NCI-H226 (cell line): ENCODE measurements at places on chromosomes 3 and 15.

GRCh38 chr3:85780806-85781205, 822.0 kb downstream of the CADM2 start:
- DNase-seq = no peak

- peak; percentile 59 for DNase-seq
These were observed 4.6 kb downstream of the TSC22D2 start for GRCh38 chr3:150412561-150413231.

DNA sequence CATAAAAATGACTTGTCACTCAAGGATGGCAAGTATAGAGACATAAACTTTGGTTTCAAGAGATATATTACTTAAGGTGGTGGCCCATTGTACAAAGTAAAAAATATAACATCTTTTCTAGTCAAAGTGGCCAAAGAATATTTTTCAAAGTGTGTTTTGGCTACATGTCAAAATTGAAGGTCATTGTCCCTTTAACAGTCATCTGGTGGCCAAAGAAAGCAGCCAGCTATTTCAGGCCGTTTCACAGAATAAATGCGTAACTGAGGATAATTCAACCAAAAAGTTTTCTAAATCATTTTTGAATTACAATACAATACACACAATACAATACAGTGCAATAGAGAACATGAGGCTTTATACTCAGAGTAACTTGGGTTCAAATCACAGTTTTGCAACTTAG, 4.2 kb upstream of the CDIN1 start:
- DNase-seq = no peak

DNA sequence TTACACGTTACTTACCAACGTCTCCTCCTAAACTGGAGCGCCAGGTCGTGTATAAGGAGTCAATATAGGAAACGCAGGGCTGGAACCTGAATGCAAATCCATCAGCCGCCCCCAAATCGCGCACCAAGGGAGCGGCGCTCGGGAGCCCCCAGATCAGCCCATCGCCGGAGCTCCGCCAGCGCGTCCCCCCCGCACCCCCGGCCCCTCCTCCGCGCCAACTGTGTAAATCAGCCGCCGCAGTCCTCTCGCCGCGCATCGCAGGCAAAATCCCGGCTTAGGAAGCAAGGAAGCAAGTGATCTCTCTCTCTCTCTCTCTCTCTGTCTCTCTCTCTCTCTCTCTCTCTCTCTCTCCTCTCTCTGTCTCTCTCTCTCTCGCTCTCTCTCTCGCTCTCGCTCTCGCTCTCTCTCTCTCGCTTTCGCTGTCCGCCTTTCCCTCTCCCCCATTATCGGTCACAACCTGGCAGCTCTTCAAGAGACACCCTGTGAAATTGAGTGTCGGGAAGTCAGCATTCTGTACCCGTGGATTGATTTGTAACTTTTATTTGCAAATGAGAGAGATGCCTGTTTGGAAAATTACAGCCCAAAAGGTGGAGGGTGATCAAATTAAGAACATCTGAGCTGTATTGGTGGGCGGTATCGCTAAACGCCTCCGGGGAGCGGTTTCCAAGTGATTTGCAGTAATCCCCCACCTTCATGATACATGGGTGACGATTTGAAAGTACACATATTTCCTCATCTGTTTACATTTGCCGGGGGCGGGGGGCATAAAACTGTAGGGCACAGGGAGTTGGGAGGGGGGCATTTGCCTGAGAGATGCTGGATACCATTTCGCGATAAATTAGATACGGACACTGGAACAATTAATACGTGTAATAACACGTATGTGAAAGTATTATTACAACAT, 645 bp upstream of the SLITRK3 start:
- DNase-seq = no peak

DNA sequence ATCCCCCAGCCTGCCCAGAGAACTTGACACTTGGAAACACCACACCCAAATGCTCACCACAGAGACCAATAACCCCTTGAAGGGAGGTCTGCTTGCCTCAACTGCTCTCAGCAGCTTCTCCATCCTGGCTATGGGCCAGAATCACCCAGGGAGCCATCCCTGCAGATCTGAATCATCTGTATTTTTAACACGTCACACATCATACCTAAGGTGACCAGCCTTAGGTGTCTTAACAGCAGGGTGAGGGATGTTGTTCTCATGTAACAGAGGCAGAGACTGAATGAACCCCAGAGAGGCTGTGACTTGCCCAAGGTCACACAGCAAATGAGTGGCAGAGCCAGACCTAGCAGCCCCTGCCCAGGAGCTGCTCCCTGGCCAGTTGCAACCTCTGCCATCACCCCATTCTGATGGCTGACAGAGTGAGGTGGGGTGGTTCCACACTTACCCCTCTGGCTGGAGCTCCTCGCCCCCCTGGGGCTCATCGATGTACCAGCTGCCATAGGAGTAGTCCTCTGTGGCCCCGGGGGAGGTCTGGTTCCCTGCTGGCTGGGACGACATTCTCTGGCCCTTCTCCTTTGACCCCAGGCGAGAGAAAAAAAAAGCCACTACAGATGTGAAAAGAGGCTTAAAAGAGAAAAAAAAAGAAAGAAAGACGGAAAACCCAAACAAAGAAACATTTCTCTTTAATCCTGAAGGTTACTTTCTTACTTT, 722 bp downstream of the STRA6 start:
- DNase-seq = no peak

GRCh38 chr15:22827125-22827524, 11.3 kb upstream of the NIPA2 start:
- no peak for DNase-seq

- no peak for DNase-seq
These were observed 39.6 kb downstream of the RASGRF1 start for GRCh38 chr15:79051029-79051428.

DNA sequence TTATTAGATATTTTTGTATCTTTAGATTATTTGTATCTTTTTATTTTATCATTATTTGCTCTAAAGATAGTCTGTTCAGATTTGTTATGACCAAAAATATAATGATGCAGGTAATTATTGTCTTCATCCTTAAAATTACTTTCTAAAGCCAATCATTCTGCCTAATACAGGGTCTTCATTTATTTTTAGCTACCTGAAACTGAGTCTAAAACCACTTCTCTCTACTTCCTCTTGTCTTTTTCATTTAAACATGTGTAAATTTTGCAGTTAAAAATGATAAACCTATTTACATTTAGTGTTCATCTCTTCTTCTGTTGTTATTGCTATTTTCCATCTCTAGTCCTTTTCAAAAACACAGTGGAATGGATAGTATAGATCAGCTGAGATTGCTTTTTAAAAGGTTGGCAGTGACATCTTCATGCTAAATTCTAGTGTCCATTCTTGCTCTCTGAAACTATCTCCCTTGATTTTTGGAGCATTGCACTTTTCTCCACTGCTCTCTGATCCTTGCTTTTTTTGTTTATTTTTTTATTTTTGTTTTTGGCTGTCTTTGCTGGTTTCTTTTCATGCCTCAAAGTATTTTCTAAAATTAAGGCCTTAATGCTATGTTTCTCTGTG, 91.8 kb downstream of the UBE2E2 start:
- no peak for DNase-seq

DNA sequence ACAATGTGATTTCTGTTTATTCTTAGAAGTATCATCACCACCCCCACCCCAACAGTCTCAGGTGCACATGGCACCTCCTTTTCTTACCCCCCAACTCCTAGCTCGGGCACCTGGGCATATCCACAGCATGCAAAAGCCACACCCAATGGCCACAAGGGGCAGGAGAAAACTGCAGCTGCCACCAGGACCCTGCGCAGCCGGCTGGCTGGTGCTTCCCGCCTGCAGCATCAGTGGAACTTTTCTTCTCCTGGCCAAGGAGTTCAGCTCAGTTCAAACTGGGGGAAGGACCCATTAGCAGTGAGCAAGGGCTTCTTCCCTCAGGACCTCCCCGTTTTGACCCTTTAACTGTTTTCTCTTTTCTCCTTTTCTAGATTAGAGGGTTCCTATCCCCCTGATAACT, 44.8 kb downstream of the TM4SF18 start:
- DNase-seq = no peak

- DNase-seq = no peak
These were observed 478.7 kb downstream of the MFSD1 start for GRCh38 chr3:159280386-159281191.

GRCh38 chr3:149459491-149460059, 14.9 kb upstream of the TM4SF4 start:
- DNase-seq = peak; percentile 79

DNA sequence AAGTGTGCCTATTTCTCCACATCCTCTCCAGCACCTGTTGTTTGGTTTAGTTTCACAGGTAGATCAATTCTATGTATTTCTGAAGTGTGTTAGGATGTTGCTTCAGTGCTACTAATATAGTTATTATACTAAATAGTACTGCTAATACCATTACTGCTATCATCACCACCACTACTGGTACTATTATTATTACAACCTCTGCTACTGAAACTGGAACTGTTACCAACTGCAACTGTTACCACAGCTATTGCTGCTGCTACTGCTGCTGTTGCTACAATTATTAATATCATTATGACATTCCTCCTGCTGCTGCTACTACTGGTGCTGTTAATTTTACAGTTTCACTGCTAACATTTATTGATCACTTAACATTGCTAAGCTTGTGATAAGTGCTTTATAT, 8.3 kb upstream of the LMOD3 start:
- no peak for DNase-seq

DNA sequence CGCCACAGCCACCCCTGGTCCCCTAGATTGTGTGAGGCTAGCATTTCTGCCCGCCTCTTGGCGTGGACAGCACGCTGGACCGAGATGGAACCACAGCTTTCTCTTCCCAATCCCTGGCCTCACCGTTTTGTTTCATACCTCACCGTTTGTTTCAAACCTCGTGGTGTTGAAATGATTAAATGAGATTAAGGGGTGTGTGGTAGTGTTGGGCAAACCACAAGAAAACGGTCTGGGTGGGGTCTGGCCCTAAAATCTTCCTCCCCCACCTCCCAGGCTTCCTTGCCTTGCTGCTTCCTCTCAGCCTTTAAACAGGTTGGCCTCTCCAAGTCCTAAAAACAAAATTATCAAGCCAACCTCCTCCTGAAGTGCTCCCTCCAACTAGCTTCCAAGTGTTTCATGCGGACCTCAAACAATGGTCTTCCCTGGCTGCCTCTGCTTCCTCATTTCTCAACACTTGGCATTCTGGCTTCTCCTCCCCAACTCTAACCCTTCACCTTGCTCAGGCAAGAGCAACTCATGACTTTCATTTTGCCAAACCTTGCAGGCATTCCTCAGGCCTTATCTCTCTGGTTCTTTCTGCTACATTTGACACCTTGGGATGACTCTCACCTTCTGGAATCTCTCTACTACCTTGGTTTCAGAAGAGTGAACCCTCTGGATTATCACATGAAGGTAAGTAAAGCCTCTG, 1.4 kb upstream of the ATP13A3 start:
- DNase-seq = peak; percentile 97

DNA sequence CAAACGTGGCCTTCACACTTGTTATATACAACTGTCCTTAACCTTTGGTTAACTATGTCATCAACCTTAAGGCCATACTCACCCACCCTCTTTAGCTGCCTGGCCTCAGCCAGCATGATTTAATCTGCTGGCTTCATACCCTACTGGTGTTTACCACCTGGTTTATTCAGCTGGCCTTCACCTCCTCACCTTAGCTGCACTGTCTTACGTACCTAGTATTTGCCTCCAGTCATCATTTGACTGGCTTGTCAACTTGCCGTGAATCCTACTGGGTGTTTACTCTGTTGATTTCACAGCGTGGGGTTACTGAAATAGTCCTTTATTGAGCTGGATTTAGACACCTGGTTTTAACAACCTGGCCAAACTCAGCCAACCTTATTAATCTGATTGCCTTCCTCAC, 102.8 kb downstream of the IL12A start:
- DNase-seq = no peak

GRCh38 chr3:156820692-156821080, 5.5 kb upstream of the LEKR1 start:
- DNase-seq = no peak

GRCh38 chr3:131075632-131076328, 49.1 kb downstream of the NEK11 start:
- no peak for DNase-seq

DNA sequence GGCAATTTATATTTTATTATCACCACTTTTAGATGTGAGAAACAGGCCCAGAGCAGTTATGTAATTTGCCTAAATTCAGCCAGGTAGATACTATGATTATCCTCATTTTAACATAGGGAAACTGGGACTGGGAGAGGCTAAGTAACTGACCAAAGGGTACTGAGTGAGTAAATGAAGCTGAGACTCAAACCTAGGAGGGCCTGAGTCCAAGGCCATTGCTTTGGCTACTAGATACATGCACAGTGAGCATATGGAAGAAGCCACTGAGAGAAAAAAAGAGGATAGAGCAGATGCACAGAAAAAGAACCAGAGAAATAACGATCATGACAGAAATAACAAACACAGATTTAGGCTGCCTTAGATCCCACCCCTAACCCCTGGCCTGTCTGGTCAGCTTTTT, 33.6 kb downstream of the USF3 start:
- DNase-seq = no peak

- no peak for DNase-seq
These were observed 107.3 kb upstream of the ABI3BP start for GRCh38 chr3:101100361-101101009.

DNA sequence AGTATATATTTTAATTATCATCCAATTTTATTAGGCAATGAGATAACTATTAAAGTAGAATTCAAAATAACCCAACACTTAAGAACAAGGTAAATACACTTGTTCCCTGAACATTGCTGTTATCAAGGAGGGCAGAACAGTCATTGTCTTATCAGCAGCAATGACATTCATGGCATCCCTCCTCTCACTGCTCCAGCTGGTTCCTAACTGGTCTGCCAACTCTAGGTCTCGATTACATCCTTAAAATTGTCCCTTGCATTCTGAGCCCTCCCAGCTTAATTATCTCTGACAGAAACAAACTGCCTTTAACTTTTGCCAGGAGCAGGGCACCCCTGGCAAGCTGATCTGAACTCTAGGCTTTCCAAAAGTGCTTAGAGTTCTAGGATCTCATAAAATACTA, 14.0 kb upstream of the DYNC1LI1 start:
- no peak for DNase-seq

GRCh38 chr15:82072926-82073537, 27.2 kb upstream of the MEX3B start:
- no peak for DNase-seq

GRCh38 chr3:43707998-43708397, 17.3 kb downstream of the ABHD5 start:
- peak; percentile 94 for DNase-seq

DNA sequence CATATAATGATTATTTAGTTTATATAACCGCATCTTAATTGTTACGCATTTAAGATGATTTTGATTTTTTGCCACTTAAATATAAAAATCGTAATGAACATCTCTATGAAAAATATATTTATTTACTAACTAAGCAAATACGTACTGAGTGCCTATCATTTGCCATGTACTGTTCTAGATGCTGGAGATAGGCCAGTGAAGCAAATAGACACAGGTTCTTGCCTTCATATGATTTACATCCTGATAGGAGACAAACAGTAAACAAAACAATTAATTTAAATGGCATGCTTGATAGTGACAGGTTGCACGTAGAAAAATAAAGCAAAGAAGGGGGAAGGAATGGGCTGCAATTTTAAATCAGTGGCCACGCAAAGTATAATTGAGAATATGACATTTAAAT, 217.2 kb downstream of the KCNH8 start:
- DNase-seq = no peak

GRCh38 chr15:58137686-58138085, 495 bp upstream of the AQP9 start:
- DNase-seq = no peak

GRCh38 chr3:106206613-106207012, 337.8 kb upstream of the CBLB start:
- DNase-seq = no peak
